Hepatocyte (in vitro differentiated cells): ENCODE measurements at places on chromosomes 3 and 15. TPM values are rescaled to one million over a fixed set of nuclear protein-coding genes. Genes with fewer than 3 reads are reported as not detected.

GRCh38 chr15:75650908-75651809 is 3.4 kb downstream of the SNX33 start:
- peak; percentile 34 for DNase-seq

- no peak for DNase-seq
Observed at GRCh38 chr15:69755551-69756310, 303.1 kb downstream of the RPLP1 start.

- no peak for DNase-seq
Observed at GRCh38 chr3:74506246-74506645, 108.2 kb downstream of the CNTN3 start.

- DNase-seq = no peak
Observed at GRCh38 chr3:112651071-112651470, 10.1 kb upstream of the CCDC80 start.

GRCh38 chr3:187799942-187800641 is 54.8 kb upstream of the BCL6 start:
- no peak for DNase-seq

GRCh38 chr15:92290359-92290992 is 103.2 kb upstream of the ST8SIA2 start:
- DNase-seq = no peak

- DNase-seq = no peak
Observed at GRCh38 chr15:47304656-47305055, 412.6 kb upstream of the SEMA6D start.

DNA sequence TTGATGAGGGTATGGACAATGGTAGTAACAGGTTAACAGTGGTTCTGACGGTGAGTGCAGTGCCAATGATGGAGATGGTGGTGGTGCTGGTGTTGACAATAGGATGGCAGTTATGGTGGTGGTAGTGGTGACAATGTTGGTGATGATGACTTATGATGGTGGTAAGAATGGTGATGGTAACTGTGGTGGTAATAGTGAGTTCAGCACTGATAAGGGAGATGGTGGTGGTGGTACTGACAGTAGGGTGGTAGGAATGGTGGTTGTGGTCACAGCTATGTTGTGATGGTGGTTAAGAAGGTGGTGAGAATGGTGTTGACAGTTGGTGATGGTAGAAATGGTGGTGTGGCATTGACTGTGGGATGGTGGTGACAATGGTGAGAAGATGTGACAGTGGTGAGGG is 13.4 kb upstream of the INSYN1 start:
- no peak for DNase-seq

- no peak for DNase-seq
Observed at GRCh38 chr15:31433091-31433490, 106.5 kb downstream of the KLF13 start.

DNA sequence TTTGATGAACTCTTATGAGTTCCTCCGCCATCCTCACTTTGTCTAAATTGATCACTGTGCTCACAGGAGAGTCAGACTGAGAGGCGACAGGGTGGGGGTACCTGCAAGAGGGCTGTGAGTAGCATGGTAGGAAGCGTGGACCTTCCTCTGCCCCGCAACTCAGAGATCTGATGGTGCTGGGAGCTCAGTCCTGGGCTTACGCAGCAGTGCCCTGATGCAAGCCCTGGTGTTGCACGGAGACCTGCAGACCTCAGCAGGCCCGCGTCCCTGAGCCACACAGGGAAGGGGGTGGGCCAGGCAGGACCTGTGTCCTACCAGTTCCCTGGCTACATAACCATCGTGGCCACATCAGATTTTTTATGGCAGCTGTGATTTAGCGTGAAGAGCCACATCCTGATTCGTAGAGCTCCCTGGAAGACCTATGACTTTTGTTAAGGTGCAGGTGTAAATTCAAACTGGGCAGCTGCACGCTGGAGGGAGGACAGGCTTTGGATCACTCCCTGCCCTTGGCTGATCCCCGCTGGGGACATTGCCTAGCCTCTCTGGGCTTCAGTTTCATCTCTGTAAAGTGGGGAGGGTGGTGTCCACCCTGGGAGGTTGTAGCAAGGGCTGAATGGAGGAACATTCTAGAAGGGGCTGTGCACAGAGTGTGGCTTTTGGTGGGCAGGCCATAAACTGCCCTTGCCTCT is 176.1 kb downstream of the KLF13 start:
- DNase-seq = no peak

- no peak for DNase-seq
Observed at GRCh38 chr15:66701422-66702034, 508 bp upstream of the SMAD6 start.

GRCh38 chr3:195555110-195555509 is 12.0 kb upstream of the PPP1R2 start:
- DNase-seq = no peak

ROBO2 gene
- 13.0 and 14.3 TPM in 2 replicates for total RNA-seq

SLC12A1 gene
- total RNA-seq = not detected in 2 replicates

BCHE gene
- total RNA-seq = 9.5 and 12.5 TPM in 2 replicates

CPEB1 gene
- 0.87 and 1.6 TPM in 2 replicates for total RNA-seq

SEMA3F gene
- 11.8 and 15.5 TPM in 2 replicates for total RNA-seq

EOMES gene
- total RNA-seq = not detected in 2 replicates

LRTM1 gene
- 0.52 TPM in 1 of 2 replicates, not detected in the other for total RNA-seq

GXYLT2 gene
- total RNA-seq = 23.6 and 35.7 TPM in 2 replicates
